ENCODE measurements at places on chromosomes 1 and 21.
A peak's percentile ranks its signal among the peaks of the same experiment; 100 is the strongest.

- DNase-seq: no peak
Observed at GRCh38 chr1:35845766-35846165, 37.2 kb upstream of the AGO1 start.

- DNase-seq: no peak
Observed at GRCh38 chr21:37704751-37705150, 211.5 kb downstream of the KCNJ6 start.

DNA sequence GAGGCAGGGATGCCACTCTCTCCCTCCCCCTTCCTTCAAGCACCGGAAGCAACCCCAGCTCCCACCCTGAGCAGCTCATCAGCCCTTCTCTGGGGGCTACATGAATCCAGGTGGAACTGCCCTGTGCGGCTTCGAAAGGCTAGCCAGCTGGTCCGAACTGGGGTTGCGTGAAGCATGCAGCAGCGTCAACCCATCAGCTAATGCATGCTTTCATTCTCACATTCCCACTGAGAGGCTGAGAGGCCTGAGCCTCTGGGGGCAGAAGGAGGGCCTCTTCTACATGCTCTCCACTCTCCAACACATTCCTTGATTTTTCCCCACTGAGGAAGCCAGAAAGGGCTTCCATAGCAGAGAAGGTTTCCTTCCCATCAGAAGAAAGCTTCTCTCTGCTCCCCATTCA, 5.6 kb downstream of the RXRG start:
- DNase-seq: no peak

- DNase-seq: no peak
Observed at GRCh38 chr1:22854688-22855565, 117.7 kb downstream of the LACTBL1 start.

DNA sequence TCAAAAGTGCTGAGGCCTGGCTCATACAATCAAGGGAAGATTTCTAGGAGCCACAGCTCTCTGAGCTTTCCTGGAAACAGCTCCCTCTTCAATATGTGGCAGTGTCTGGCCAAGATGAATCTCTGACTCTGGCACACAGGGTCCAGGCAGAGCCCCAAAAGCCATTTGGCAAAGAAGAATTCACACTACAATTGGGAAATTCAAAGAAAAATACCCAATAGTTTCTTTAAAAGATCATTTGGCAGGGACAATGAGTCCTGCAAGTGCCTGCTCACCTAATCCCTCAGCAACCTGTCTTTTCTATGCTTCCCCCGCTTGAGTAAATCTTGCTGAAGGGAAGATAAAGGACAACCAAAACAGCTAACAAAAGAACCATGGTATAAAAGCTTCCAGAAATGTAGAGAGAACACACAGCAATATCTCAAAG, 124.6 kb downstream of the TGFBR3 start:
- no peak for DNase-seq

GRCh38 chr1:227395426-227396028, 77.2 kb upstream of the CDC42BPA start:
- no peak for DNase-seq

DNA sequence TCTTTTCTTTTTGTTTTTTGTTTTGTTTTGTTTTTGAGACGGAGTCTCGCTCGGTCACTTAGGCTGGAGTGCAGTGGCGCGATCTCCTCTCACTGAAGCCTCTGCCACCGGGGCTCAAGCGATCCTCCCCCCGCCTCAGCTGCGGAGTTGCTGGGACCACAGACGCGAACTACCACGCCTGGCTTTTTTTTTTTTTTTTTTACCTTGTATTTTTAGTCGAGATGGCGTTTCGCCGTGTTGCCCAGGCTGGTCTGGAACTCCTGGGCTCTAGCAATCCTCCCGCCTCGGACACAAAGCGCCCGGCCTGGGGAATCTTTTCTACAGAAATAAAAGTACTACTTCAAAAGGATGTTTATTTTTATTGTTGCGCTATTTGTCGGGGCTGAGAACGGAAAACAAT, 1.1 kb upstream of the SETDB1 start:
- no peak for DNase-seq

DNA sequence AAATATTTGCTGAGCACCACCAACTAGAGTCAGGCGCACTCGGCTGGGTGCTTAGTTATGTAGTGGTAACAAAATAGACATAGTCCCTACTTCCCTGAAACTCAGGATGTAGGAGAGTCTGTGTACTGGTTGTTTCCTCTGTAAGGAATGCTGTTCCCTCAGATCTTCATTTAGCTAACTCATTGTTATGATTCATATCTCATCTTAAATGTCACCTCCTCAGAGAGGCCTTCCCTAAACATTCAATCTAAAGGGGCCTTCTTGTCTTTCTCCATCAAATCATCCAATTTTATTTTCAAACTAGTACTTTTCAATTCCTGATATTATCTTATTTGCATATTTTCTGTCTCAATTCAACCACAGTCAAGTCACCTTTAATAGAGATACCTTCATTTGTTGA, 132.9 kb downstream of the PIK3R3 start:
- no peak for DNase-seq

- DNase-seq: no peak
Observed at GRCh38 chr21:44972301-44972814, 32.5 kb downstream of the SLX9 start.

GRCh38 chr21:45460011-45460565, 55.1 kb downstream of the COL18A1 start:
- no peak for DNase-seq

DNA sequence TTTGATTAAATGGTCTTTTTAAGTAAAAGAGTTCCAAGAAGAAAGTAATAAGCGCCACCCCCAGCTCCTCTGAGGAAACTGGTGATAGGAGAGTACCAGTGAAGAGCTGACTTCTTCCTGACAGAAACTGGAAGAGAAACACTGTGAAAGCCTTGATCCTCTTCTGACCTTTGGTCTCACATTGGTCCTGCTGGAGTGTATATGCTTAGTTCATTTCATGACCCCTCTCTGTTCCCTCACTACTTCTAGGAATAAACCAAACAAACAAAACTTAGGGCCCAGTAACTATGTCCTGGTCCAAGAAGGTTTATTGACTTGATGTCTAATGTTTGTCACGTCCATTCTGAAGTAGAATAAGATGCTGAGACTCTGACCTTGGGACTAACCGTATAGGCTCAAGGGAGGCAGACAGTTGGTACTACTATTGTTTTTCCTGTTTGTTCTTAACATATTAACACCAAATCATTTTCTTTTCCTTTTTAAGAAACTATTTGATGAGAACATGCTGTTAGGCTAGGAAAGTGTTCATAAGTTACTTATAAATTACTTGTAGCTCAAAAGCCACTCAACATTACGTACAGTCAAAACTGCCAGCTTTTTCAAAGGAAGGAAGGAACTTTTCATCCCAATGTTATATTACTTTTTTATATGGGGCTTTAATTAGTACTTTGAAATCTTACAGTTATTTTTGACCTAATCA, 57.9 kb downstream of the MIER1 start:
- DNase-seq: no peak

GRCh38 chr1:152442301-152442700, 28.2 kb upstream of the CRNN start:
- DNase-seq: no peak

GRCh38 chr1:10961300-10961833, 51.1 kb upstream of the TARDBP start:
- no peak for DNase-seq

DNA sequence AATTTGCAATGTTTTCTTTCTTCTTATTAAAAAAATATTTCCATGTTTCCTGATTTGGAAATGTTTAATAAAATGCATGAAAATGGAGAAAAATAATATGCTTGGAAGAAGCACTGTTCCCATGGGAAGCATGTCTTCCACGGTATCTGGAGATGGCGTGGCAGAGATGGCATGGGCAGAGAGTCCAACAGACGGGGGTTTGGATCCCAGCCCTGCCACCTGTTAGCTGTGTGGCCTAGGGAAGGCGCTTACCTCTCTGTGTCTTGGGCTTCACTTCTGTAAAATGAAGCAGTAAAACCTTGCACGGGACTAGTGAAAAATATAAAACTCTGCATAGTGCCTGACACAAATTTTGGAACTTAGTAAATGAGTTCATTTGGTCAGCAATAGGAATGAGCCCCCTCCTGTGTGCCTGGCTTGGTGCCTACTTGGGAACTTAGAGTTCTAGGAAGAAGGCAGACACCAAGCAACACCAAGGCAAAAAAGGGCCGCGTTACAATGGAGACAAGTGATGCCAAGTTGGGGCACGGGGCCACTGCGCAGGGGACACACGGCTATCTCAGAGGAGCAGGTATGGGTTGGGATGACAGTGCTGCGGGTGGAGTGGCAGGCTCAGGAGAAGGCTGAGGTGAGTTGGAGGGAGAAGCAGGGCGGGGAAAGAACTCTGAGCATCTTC, 124.2 kb downstream of the KCNN3 start:
- DNase-seq: no peak

DNA sequence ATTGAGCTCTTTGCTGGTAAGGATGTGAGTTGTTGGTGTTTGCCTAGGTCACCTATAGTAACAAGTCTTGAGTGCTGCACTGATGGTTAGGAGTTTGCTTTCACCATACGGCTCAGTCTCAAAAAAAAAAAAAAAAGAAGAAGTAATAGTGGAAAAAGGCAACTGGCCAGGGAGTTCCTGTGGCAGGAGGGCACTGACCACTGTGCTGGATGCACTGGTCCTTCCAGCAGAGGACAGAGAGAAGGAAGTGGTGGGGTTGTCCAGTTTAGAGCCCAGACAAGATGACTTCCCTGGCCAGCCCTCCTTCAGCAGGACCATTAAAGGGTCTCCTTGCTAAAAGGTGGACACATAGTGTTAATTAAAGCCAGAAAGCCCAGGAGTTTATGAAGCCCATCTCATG, 11.9 kb upstream of the PTCH2 start:
- DNase-seq: no peak

DNA sequence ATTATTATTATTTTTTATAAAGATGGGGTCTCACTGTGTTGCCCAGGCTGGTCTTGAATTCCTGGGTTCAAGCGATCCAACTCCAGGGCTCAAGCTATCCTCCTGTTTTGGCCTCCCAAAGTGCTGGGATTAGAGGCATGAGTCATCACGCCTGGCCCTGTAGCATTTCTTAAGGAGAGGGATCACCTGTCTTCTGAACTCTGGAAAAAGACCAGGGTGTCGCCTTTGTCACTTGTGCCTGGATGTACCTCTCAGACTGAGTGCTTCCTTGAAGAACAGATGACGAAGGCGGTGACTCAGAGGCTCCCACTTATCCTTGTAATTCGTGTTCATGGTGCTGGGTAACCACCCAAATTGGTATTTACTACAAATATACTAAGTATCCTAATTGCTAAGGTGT, 2.4 kb upstream of the CGN start:
- DNase-seq: no peak

DNA sequence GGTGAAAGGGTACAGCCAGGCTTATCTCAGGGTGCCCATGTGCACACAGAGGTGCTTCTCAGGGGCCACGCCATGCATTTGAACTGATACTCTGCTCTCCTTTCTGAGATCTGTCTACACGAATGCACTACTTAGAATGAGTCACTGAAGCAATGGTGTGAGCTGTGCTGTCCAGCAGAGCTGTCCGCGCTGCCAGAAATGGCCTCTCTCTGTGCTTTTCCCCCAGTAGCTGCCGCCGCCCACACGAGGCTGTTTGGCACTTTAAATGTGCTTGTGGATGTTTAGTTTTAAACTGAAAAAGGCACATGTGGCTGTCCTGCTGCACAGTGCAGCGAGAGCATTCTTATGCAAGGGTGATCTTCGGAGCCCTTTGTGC, 87.1 kb upstream of the COL6A1 start:
- no peak for DNase-seq

- no peak for DNase-seq
Observed at GRCh38 chr1:219460081-219460895, 152.6 kb downstream of the ZC3H11B start.

- DNase-seq: no peak
Observed at GRCh38 chr1:108860190-108860907, 3.5 kb upstream of the AKNAD1 start.

DNA sequence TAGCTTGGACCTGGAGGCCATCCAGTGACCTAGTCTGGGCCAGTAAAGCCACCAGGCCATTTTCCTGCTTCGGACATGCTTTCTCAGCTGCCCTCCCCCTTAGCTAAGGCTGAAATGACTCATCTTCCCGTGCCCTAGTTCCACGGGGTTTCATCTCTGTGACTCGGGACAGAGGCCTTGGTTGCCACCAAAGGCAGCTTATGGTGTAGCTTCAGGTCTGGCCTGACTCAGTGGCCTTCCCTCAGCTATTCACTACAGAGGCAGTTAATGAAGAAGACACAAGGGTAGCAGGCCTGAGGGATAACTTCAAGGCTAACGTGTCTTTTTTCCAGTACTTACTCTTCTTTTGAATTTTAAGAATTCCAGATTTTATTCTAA, 82.4 kb downstream of the PBX1 start:
- no peak for DNase-seq

GRCh38 chr1:174164826-174165225, 5.5 kb downstream of the RABGAP1L start:
- DNase-seq: no peak

DNA sequence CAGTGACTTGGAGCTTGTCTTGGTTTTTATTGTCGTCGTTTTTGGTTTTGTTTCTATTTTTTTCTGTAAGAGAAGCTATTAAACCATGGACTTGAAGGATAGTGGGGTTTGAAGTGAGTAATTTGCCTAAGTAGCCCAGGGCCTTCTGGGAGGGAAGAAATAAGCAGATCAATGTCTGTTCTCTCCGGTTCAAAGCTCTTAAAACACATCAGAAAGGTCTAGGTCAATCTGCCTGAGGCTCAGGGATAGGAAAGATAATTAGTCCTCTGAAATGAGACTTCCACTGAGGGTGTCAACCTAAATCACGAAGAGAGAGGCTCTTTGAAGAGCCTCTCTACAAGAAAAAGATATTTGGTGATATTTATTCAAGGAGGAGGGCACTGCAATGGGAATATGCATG, 178.0 kb downstream of the MATN1 start:
- no peak for DNase-seq

DNA sequence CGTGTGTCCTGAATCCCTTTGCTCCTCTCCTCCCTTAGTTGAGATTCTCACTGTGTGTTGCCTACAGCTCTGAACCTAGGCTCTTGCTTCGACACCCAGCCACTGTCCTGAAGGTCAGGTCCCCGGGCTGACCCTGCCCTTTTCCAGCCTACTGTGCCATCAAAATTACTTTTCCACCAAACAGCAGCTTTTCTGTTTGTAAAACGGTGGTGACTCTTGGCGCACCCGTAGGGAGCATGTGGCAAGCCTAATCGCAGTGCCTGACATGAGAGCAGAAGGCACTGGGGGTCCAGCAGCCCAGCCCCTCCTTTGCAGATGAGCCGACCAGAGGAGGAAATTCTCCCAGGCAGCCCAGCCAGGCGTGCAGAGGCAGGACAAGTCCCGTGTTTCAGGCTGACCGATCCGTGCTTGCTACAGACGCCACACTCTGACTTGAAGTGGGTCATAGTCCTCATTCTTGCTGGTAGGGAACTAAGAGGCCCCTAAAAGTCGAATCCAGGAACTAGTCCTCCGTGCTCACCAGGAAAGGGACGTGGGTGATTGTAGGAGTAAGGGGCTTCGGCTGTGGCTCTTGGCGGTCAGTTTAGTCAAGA, 6.8 kb downstream of the GPR137B start:
- no peak for DNase-seq

GRCh38 chr1:70672442-70672888, 261.4 kb downstream of the CTH start:
- no peak for DNase-seq

GRCh38 chr1:37034121-37035013, at the start of gene GRIK3:
Gene GRIK3 (minus strand): TSS chr1:37034515. CDS start chr1:37034108, 407 bp downstream.
- peak; percentile 81 for DNase-seq

GRCh38 chr1:203465146-203465798, 10.3 kb upstream of the PRELP start:
- no peak for DNase-seq

- no peak for DNase-seq
Observed at GRCh38 chr1:18166341-18166740, 58.7 kb downstream of the IGSF21 start.

GRCh38 chr1:46699666-46700065, 19.2 kb downstream of the EFCAB14 start:
- no peak for DNase-seq

- DNase-seq: peak; percentile 66
Observed at GRCh38 chr21:42561762-42562650, 48.4 kb downstream of the SLC37A1 start.

Measured in NCI-H774 (cell line).